ENCODE measurements at places on chromosomes 6 and 20. TPM values are rescaled to one million over a fixed set of nuclear protein-coding genes. Genes with fewer than 3 reads are reported as not detected.

The GINS1 gene
- 33.9 TPM for total RNA-seq

The UBE3D gene
- 8.2 TPM for total RNA-seq

The RNF39 gene
- not detected for total RNA-seq

The SLC22A7 gene
- not detected for total RNA-seq

The EGFL8 gene
- 14.0 TPM for total RNA-seq

Data from activated naive CD8-positive, alpha-beta T cell treated with anti-CD3 and anti-CD28 coated beads for 36 hours (primary cell).